Stimulated activated CD4-positive, alpha-beta T cell treated with anti-CD3 and anti-CD28 coated beads, Interleukin-2, amount 100 ng/mL, for 4 hours (primary cell): ENCODE measurements at places on chromosomes 2 and 18.

- no peak for DNase-seq
These were observed 10.9 kb downstream of the TMEM200C start for GRCh38 chr18:5884375-5884774.

GRCh38 chr2:46101557-46102220 lies 195.5 kb upstream of the EPAS1 start:
- DNase-seq: no peak

- no peak for DNase-seq
These were observed 5.4 kb downstream of the RAB11FIP5 start for GRCh38 chr2:73107211-73107926.

DNA sequence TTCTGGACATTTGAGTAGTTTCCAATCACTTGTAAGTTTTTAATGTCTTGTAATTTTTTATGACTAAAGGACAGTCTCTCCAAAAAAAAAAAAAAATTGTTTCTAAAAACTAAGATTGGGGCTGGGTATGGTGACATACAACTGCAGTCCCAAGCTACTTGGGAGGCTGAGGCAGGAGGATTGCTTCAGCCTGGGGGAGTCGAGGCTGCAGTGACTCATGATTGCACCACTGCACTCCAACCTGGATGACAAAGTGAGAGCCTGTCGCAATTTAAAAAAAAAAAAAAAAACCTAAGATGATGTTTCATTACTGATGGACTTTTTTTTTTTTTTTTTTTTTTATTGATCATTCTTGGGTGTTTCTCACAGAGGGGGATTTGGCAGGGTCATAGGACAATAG lies 34.4 kb upstream of the PKDCC start:
- DNase-seq: no peak

- DNase-seq: no peak
These were observed 15.3 kb downstream of the PARD6G start for GRCh38 chr18:80232030-80232429.

- DNase-seq: no peak
These were observed 139.4 kb downstream of the ASB1 start for GRCh38 chr2:238566001-238566645.

GRCh38 chr2:215355801-215356200 lies 43.9 kb downstream of the ATIC start:
- DNase-seq: no peak
